ENCODE measurements at places on chromosomes 13 and 19.

- no peak for DNase-seq
Measured at GRCh38 chr19:16355293-16356043, 30.8 kb downstream of the KLF2 start.

DNA sequence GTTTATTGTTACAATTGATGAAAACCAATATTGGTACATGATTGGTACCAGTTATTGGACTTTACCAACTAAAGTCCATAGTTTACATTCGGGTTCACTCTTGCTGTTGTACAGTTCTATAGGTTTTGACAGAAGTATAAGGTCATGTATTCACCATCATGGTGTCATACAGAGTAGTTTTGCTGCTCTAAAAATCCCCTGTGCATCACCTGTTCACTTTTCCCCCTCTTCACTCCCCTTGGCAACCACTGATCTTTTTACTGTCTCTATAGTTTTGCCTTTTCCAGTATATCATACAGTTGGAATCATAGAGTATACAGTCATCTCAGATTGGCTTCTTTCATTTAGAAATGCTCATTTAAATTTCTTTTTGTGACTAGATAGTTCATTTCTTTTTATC is 51.2 kb upstream of the MED4 start:
- no peak for DNase-seq

GRCh38 chr19:2756477-2756876 is 16.7 kb upstream of the SLC39A3 start:
- no peak for DNase-seq

- no peak for DNase-seq
Measured at GRCh38 chr19:976476-976875, 7.7 kb upstream of the WDR18 start.

DNA sequence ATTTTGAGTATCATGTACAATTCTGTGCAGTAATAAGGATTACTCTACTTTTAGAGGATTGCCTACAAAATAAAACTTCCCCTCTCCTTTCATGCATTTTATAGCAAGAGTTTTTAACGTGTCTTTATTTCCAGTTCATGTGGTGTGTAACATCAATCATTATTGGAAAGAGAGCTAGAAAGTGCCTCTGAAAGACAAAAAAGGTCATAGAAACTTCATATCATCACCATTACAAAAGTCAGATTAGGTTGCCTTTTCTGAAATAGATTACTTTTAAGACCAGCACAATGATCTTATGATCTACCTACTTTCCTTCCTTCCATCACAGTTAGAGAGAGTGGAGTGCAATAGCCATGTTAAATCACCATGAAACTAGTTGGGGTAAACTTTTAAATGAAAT is 12.6 kb downstream of the DACH1 start:
- no peak for DNase-seq

GRCh38 chr19:47315125-47315821 is 5.6 kb downstream of the C5AR1 start:
- DNase-seq, result peak; percentile 14

GRCh38 chr13:33115274-33115673 is 99.1 kb downstream of the KL start:
- DNase-seq, result no peak

DNA sequence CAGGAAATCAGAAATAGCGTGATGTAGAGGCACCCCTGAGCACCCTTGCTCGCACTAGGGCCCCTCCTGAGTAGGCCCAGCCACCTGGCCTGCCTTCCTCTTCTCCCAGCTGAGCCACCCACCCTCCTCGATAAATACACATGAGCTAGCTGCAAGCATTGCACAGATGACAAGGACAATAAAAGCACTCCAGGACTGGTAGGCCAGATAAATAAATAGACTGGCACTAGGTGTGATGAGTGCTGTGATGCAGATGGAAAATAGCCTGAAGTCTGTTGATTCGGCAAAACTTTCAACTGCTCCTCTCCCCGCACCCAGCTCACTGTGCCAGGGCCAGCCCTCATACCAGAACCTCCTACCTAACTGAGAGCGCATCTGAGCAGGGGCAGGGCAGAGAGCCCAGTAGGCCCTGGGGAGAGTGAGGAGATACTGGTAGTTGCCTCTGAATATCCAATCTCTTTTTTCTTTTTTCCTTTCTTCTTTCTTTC is 54.5 kb upstream of the GPI start:
- no peak for DNase-seq

DNA sequence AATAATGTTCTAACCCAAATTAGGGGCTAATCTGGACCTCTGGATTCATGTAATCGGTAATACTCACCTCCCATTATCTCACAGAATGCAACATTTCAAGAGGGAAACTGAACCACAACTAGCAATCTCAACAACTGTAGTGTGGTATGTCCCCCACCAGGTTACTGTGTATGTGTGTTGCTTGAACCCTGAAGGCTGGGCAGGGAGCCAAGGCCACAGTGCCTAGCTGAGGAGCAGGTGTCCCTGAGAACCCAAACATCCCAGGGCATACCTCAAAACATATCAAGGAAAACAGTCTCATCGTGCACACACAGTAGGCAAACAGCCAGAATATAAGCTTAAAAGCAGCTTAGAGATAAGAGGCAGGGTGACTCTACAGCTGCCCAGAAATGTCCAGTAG is 20.5 kb upstream of the NEK3 start:
- no peak for DNase-seq

All from stimulated activated CD4-positive, alpha-beta T cell treated with anti-CD3 and anti-CD28 coated beads, Interleukin-2, amount 100 ng/mL, for 24 hours (primary cell).